ENCODE measurements at places on chromosomes 2 and 18.
A peak's percentile ranks its signal among the peaks of the same experiment; 100 is the strongest.

- DNase-seq: no peak
Measured at GRCh38 chr18:42563995-42564394, 551.5 kb downstream of the RIT2 start.

- no peak for DNase-seq
Measured at GRCh38 chr2:30282721-30283120, 51.4 kb downstream of the LBH start.

DNA sequence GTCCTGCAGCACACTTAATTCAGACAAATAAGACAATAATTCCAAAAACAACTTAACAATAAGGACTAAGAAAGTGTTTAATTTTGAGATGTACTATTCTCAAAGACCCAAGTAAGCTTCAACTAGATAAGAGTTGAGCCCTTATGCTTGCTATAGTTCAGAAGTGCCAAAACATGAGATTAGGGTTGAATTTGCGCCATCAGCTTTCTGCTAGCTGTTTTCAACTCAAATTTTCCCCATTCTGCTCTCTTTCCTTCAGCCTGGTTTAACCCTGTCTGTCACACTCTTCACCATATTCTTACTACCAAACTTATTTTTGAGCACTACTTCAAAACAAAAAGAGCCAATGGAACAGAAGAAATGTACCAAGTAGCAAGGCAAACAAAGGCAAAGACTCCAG is 4.1 kb downstream of the NFE2L2 start:
- DNase-seq: no peak

- DNase-seq: no peak
Measured at GRCh38 chr2:66433945-66434678, 813 bp upstream of the MEIS1 start.

GRCh38 chr2:128272601-128273468 is 45.8 kb downstream of the HS6ST1 start:
- no peak for DNase-seq

- no peak for DNase-seq
Measured at GRCh38 chr2:27996156-27996922, 105.8 kb downstream of the BABAM2 start.

GRCh38 chr2:205473791-205474190 is 208.5 kb upstream of the NRP2 start:
- no peak for DNase-seq

- DNase-seq: no peak
Measured at GRCh38 chr2:792687-793086, 115.5 kb upstream of the TMEM18 start.

DNA sequence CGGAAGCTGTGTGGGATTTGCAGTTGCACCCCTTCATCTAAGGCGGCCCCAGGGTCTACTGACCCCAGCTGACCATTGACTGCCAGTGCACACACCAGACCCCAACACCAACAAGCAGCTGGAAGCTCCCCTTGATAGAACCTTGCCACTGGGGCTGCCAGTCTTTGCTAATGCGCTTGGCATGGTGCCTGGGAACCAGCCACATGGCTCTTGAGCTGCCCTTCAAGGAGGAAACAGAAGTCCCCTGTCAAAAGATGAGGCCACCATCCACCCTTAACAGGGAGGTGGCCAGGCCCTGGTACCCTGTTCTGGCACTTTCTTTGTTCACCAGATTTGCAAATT is 8.6 kb downstream of the ALPI start:
- no peak for DNase-seq

DNA sequence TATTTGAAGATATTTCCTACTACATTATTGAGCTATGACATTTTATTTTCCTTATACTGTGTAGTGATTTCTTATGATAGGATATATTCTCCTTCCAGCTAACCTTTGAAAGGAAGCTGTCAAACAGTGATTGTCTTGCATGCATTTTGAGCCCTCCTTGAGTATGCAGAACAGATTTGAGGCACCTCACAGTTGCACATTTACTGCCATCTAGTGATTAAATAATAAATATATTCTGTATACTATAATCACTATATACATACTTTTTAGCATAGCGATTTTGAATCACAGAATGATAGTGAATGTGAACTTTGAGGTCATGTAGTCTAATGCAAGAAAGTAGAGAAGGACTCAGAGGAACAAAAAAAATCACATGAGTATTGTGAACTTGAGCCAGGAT is 268.4 kb upstream of the CDH19 start:
- no peak for DNase-seq

- no peak for DNase-seq
Measured at GRCh38 chr2:240702640-240703011, 11.0 kb downstream of the AQP12A start.

- DNase-seq: no peak
Measured at GRCh38 chr2:130790804-130791616, 35.7 kb downstream of the AMER3 start.

DNA sequence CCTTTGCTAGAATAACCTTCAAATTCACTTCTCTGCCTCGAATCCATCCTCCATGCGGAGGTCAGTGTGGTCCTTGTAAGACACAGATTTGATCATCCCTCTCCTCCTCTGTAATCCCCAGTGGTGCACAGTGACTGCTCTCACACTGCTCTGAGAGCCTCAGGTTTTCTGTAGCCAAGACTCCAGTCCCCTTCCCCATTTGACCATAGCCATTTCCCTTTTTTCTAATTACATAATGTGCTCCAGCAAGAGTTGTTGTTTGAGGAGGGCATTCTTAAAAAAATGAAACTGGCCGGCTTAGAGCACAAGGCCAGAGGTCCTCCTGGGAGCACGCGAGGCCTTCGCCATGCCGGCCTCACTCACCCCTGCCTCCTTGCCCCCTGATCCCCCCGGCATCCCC is 34.7 kb upstream of the LPIN1 start:
- no peak for DNase-seq

DNA sequence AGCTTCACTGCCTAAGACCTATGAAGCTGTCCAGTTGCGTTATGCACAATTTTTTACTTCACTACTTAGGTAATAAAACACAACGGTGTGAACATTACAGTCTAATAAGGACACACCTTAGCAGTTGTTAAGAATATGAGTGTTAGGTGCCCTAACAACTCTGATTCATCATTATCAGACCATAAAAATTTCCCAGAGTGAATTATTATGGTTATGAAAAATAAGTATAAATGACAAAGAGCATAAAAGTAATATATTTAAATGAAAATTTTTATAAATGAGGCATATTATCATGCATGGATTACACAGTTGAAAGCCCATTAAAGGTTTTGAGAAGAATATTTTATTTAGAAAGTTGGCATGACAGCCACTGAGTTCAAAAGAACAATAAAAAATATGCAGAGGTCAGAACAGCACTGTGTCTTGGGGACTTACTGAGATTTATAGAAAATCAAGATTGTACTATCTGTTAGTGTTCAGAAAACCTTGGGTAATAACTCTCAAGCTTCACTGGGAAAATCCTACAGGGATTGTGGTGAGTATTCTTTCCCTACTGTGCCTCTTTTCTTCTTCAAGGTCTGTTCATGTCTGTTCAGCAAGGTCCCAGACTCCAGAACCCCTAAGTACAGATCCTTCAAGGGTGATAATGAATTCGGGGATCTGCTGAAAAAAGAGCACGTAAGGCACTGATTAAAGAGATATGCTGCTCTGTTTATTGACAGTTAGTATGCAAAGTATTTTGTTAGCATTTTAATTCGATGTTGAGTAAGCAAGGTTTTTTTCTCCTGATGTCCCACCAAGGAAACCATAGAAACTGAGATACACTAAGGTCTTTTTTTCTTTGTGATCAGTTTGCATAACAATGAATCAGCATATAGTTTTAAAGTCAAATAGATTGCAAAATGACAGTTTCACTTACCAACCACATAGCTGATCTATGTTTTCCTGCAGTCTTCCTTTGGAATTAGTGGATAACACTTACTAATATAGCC is 250.0 kb downstream of the DSEL start:
- DNase-seq: no peak

- no peak for DNase-seq
Measured at GRCh38 chr2:201947287-201947686, 86.4 kb upstream of the FZD7 start.

GRCh38 chr2:149826471-149827125 is 239.0 kb upstream of the MMADHC start:
- DNase-seq: no peak

DNA sequence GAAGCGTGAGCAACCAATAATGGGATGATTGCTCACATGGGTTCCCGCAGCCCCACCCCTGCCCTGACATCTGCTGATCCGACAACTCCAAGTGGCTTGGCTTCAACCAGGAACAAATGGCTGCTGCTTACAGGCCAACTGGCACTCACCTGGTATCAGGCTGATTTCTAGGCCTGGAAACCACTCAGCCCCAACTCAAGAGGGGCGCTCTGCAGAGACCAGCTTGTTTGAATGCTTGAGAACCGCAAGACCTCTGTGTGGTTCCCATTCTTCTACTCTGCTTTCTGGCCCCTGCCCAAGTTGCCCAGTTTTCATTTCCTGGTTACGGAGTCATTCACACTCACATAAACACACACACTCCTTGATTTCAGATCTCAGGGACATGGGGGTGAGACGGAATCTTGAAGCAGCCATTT is 52.0 kb downstream of the TNP1 start:
- DNase-seq: no peak

DNA sequence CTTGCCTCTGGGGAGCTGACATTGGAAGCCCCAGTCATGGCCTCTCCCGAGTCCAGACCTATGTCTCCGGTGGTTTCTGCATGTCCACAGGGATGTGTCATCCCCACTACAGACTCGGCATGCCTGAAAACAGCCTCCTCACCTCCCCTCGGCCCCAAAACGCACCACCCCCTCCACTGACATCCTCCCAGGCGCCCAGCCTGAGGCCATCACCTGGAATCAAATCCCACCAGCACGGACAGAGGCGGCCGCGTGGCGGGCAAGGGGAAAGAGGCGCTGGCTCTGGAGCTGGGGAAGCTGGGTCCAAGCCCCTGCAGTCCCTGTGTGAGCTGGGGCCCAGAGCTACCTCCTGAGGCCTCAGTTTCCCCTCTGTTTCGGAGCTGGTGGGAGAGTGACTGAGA is 69.9 kb upstream of the SMAD7 start:
- no peak for DNase-seq

- DNase-seq: no peak
Measured at GRCh38 chr2:152394326-152394725, 59.4 kb downstream of the FMNL2 start.

GRCh38 chr18:47547539-47548202 is 296.2 kb upstream of the SKOR2 start:
- DNase-seq: no peak

- no peak for DNase-seq
Measured at GRCh38 chr2:12210016-12210933, 463.8 kb downstream of the LPIN1 start.

DNA sequence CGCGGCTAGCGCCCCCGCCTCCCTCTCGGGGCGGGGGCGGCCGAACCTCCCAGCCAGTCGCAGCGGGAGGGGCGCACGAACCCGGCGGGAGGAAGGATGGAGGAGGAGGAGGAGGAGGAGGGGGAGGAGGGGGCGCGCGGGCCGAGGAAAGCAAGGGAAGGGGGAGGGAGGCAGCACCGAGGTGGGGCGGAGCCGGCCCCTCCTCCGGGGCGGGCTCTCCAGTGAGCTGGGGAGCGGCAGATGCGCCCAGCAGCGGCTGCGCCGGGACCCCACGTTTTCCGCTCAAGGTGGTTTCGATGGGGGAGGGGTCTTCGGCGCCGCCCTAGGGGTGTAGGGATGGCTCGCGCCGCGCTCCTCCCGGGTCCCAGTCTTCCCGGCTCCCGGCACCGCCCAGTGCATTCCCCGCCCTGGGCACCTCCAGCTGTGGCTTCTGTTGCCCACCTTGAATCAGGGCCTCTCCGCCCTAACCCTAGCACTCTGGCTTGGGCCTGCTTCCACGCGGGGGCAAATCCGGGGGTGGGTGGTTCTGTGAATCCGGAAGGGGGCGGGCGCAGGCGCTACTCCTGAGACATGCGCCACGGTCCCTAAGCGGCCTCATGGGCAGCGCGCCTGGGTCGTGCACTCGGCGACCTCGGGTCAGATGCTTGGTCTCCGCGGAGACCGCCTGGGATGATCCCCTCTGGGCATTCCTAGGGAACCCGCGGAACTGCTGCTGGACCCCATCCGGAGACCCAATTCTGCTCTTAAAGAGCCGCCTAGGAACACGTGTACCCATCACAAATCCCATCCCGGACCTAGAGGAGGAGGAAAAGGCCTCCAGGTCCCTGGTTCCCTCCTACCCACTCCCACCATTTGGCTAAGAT is at the start of gene FBXO41:
FBXO41 (minus strand) TSS at position 183 of the 863 bp plus-strand sequence. CDS start 14,848 bp downstream, outside the sequence.
- DNase-seq: peak; percentile 60

DNA sequence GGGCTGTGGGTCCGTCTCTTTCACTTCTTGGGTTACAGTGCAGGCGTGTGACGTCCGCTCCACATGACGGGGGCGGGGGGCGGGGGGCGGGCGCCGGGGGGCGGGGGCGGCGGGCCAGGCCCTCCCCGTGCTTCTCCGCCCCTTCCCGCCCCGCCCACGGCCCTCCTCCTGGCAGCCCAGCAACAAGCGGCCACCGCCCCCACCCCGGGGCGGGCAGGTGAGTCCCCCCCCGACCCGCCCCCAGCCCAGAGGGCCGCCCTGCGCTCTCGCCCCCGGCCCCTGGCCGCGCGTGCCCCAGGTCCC is 3.6 kb downstream of the ZNF516 start:
- no peak for DNase-seq

GRCh38 chr2:32882816-32883810 is 63.6 kb upstream of the LTBP1 start:
- no peak for DNase-seq

- DNase-seq: no peak
Measured at GRCh38 chr2:152407806-152408205, 72.8 kb downstream of the FMNL2 start.

DNA sequence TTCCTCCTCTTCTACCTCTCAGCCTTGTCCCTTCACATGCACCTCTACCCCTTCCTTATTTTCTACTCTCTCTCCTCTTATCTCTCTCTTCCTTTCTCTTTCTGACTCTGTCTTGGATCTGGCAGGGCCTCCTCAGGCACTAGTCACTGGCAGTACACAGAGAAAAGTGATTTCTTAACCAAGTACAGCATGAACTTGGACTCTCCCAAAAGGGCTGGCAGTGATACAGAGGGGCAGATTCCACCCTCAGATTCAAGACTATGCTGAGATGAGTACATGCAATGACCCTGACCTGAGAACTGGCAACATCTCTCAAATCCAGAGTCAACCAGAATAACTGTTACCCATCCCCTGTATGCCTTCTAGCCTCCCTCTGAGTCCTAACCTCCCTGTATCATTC is 4.3 kb downstream of the AOX1 start:
- DNase-seq: no peak

GRCh38 chr2:20521193-20521592 is 74.3 kb downstream of the RHOB start:
- DNase-seq: no peak

DNA sequence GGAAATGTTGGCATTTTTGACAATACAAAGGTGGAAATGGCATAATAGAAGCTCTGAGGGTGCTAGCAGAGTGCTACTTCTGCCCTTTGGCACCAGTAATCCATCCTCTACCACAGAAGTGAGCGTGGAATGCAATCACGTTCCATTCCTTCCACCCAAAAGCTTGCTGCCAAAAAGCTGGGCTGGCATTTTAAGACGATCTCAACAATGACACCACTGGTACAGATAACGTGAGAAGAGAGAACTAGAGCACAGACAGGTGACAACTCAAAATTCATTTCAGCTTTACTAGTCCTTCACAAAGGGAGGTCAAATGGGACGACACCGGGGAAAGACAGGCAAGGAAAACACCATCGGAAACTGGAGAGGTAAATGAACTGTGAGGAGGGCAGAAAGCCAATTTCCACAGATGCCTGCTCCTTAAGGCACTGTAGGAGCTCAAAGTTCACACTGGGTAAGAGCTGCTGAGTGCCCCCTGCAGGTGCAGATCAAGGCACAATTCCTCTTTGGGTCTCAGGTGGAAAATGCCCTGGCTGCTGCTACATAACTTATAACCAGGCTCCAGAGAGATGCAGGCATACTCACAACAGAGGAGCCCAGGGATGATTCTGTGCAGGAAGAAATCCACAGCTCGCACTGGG is 50.7 kb upstream of the RNU4ATAC start:
- DNase-seq: no peak
